Caco-2 (cell line): ENCODE measurements at places on chromosomes 13 and 19. TPM values are rescaled to one million over a fixed set of nuclear protein-coding genes. Genes with fewer than 3 reads are reported as not detected.

DNA sequence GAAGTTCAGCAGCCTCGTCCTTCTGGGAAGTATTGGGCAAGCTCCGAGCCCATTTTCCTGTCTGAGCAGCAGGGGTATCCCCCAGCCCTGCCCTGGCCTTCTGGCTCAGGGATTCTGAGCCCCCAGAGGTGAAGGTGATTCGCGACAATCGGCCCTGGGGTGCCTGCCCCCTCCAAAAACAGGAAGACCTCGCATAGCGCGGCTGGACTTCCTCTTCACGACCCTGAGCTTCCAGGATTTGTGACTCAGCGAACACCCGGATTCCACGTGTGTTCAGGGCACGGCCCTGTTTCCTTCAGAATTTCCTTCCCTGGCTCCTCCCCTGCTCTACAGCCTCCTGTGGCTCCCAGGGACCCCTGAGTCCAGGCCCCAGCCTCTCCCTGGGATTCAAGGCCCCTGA, at the start of gene SEMA6B:
TSS of gene SEMA6B (minus strand) at position 116 of the 400 bp plus-strand sequence. CDS start 1,227 bp downstream, outside the sequence.
- H3K27me3 ChIP-seq, result no peaks in the 10 kb centered on the region
- DNase-seq, result no peak
- peaks cover 11% of the 10 kb centered on the region; the same call in 1 of the 2 replicates for H3K4me1 ChIP-seq
- no peaks in the 10 kb centered on the region for H3K36me3 ChIP-seq
- H3K27ac ChIP-seq, result no peak within 1 kb of the TSS

DNA sequence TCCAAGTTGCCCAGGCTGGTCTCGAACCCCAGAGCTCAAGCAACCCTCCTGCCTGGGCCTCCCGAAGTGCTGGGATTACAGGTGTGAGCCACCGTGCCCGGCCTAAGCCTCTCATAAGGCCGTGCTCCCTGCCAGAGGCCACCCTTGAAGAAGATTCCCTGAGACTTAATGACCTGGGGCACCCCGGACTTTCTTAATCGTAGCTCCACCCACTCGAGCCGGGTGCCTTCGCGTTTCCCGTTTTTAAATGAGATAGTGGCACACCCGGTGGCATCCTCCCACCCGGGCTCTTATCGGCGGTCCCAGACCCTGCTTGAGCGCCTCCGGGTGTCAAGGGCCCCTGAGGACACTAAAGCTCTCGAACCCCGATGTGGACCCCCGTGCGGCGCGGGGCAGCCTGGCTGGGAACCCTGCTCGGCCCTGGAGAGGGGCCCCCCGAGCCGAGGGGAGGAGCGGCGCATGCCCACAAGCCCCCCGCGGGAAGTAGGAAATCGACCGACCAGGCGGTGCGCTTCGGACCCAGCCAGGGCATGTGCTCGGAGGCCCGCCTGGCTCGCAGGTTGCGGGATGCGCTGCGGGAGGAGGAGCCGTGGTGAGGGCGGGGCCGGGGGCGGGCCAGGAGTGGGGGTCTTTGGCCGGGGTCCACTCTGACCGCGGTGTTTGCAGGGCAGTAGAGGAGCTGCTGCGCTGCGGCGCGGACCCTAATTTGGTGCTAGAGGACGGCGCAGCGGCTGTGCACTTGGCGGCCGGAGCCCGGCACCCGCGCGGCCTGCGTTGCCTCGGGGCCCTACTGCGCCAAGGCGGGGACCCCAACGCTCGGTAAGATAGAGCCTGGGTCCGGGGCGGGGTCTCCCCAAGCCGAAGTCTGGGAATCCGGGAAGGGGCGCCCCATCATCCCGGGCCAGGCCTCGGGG, at the start of gene ANKLE1:
TSS of gene ANKLE1 (plus strand) at position 511 of the 914 bp plus-strand sequence. CDS start at position 531, 20 bp downstream.
- H3K36me3 ChIP-seq, result no peaks in the 10 kb centered on the region; the same call in 1 of the 2 replicates
- peak within 1 kb of the TSS; percentile 79 for H3K27ac ChIP-seq
- no peaks in the 10 kb centered on the region for H3K27me3 ChIP-seq

Gene JAK3
- total RNA-seq, result not detected in 2 replicates

GRCh38 chr13:45870232-45870631, 18.7 kb upstream of the SIAH3 start:
- no peaks in the 10 kb centered on the region; the same call in 1 of the 2 replicates for H3K27me3 ChIP-seq
- no peaks in the 10 kb centered on the region for H3K36me3 ChIP-seq
- DNase-seq, result no peak
- H3K4me1 ChIP-seq, result no peaks in the 10 kb centered on the region; the same call in 1 of the 2 replicates

Gene NCR1
- total RNA-seq, result 0.91 and 1.1 TPM in 2 replicates

- H3K27me3 ChIP-seq, result no peaks in the 10 kb centered on the region
- H3K27ac ChIP-seq, result no peak overlapping the region
- H3K4me3 ChIP-seq, result no peak overlapping the region
These were observed 6.9 kb downstream of the PIBF1 start for GRCh38 chr13:72788831-72789230.

- peaks cover 5% of the 10 kb centered on the region; the same call in 1 of the 2 replicates for H3K4me1 ChIP-seq
- no peak overlapping the region for H3K4me3 ChIP-seq
- H3K27me3 ChIP-seq, result no peaks in the 10 kb centered on the region
These were observed 72.2 kb downstream of the KCTD15 start for GRCh38 chr19:33868788-33869412.

Gene ZNF99
- not detected in 2 replicates for total RNA-seq

DNA sequence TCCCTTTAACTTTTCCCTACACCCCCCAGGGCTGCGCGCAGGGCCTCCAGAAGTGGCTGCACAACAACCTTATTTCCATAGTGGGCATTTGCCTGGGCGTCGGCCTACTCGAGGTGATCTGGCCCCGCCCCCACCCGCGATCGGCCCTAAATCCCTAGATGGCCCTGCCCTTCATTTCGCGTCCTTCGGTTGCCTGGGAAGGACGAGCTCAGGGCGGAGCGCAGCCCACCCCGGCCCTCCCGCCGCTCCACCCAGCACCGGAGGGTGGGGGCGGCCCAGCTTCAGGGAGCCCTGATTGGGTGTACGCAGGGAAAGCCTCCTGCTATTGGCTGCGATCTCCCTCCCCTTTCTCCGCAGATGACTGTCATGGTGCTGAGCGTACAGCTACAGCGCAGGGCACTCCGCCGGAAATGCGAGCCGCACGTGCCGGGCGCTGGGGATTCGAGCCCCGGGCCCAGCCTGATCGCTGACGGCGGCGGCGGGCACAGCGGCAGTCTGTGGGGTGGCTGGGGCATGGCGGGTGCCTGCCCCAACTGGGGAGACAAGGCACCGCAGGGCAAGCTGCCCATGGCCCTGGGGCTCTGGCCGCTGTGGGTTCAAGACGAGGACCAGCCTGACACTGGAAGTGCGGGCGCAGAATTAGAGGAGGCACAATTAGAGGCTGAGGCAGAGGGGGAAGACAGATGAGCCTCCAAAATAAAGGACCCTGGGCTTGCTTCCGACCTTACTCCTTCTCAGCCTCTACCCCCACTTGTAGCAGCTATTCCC, 4.3 kb downstream of the CD37 start:
- no peaks in the 10 kb centered on the region for H3K36me3 ChIP-seq
- DNase-seq, result peak; percentile 95
- H3K27me3 ChIP-seq, result no peaks in the 10 kb centered on the region
- H3K4me3 ChIP-seq, result peak overlapping the region; percentile 34
- H3K27ac ChIP-seq, result peak overlapping the region; percentile 56

GRCh38 chr13:27279506-27279905, 8.9 kb downstream of the RASL11A start:
- no peaks in the 10 kb centered on the region for H3K27me3 ChIP-seq
- no peaks in the 10 kb centered on the region for H3K4me1 ChIP-seq
- no peak overlapping the region for H3K4me3 ChIP-seq
- no peaks in the 10 kb centered on the region for H3K36me3 ChIP-seq
- H3K27ac ChIP-seq, result no peak overlapping the region

DNA sequence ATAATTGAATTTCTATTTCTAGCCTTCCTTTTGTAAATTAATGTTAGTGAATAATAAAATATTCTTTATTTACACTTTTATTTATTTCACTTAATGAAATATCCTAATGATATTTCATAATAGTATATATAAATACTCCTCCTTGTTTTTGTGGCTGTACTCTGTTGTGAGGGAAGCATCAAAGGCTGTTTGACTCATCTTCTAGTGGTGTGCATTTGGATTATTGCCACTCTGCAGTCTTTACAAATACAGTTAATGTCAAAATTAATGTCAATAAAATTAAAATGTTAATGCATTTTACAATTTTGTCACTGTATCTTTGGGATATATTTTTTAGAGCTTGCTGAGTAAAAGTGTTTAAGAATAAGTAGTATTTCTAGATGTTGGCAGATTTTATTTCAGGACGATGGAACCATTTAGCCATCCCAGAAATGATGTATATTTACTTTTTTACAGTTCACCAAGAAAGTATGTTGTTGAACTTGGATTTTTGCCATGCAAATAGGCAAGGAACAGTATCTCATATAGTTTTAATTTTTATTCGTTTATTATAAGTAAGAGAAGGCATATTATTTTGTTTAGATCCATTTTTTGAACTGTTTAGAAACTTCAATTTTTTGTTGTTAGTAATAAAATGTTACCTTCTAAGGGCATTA, 281.2 kb upstream of the SLITRK6 start:
- no peaks in the 10 kb centered on the region for H3K36me3 ChIP-seq
- no peaks in the 10 kb centered on the region for H3K27me3 ChIP-seq
- DNase-seq, result no peak
- H3K4me1 ChIP-seq, result no peaks in the 10 kb centered on the region
- H3K4me3 ChIP-seq, result no peak overlapping the region
- H3K27ac ChIP-seq, result no peak overlapping the region

DNA sequence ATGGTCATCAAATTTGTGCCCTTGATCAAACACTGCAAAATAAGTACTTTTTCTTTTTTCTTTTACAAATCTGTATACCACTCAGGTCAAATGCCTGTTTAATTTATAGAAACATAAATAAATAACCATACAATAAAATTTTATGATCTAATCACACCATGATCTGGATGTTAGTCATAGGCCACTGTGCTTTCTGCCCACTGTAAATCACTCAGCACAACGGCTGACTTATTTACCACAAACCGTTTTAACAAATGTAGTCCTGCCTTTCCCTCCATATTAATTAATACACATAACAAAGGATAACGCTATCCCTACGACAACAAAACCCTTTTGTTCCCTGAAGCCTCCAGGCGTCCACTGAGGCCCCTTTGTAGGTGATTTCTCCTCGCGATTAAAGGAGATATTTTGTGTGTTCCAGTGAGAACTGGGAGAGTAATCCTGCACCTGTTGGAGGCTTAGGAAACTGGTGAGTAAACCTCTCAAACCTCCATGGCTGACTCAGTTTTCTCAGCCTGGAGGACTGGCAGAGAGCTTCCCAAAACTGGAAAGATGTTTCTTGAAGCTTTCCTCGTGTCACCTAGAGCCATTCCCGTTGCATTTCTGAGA, 477.1 kb upstream of the SGCG start:
- no peaks in the 10 kb centered on the region for H3K36me3 ChIP-seq
- DNase-seq, result no peak
- no peak overlapping the region for H3K27ac ChIP-seq
- no peaks in the 10 kb centered on the region for H3K4me1 ChIP-seq
- no peak overlapping the region for H3K4me3 ChIP-seq

GRCh38 chr19:47352095-47352494, 3.0 kb downstream of the DHX34 start:
- no peaks in the 10 kb centered on the region for H3K27me3 ChIP-seq
- no peak for DNase-seq
- peaks cover 4% of the 10 kb centered on the region for H3K36me3 ChIP-seq
- H3K4me3 ChIP-seq, result no peak overlapping the region
- no peak overlapping the region for H3K27ac ChIP-seq

DNA sequence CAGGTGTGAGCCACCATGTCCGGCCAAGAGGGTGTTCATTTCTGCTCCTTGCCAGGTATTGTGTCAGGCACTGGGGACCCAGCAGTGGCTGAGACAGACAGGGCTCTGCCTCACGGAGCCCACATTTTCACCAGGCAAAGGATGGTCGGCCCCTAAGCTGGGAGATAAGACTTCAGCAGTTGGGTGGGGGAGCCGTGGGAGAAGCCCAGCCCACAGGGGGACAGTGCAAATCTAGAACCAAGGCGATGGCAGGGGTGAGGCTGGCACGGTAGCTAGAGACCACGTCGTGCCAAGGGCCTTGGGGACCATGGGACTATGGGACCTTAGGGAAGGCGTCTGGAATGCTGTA, 8.3 kb downstream of the LSR start:
- H3K4me3 ChIP-seq, result no peak overlapping the region
- no peak overlapping the region for H3K27ac ChIP-seq
- H3K36me3 ChIP-seq, result peaks cover 12% of the 10 kb centered on the region
- no peaks in the 10 kb centered on the region for H3K4me1 ChIP-seq

GRCh38 chr13:68190818-68191217, 960.7 kb upstream of the PCDH9 start:
- peak; percentile 37 for DNase-seq
- H3K27ac ChIP-seq, result no peak overlapping the region
- no peaks in the 10 kb centered on the region for H3K4me1 ChIP-seq
- H3K27me3 ChIP-seq, result no peaks in the 10 kb centered on the region

Gene C3
- total RNA-seq, result 19.3 and 21.7 TPM in 2 replicates

DNA sequence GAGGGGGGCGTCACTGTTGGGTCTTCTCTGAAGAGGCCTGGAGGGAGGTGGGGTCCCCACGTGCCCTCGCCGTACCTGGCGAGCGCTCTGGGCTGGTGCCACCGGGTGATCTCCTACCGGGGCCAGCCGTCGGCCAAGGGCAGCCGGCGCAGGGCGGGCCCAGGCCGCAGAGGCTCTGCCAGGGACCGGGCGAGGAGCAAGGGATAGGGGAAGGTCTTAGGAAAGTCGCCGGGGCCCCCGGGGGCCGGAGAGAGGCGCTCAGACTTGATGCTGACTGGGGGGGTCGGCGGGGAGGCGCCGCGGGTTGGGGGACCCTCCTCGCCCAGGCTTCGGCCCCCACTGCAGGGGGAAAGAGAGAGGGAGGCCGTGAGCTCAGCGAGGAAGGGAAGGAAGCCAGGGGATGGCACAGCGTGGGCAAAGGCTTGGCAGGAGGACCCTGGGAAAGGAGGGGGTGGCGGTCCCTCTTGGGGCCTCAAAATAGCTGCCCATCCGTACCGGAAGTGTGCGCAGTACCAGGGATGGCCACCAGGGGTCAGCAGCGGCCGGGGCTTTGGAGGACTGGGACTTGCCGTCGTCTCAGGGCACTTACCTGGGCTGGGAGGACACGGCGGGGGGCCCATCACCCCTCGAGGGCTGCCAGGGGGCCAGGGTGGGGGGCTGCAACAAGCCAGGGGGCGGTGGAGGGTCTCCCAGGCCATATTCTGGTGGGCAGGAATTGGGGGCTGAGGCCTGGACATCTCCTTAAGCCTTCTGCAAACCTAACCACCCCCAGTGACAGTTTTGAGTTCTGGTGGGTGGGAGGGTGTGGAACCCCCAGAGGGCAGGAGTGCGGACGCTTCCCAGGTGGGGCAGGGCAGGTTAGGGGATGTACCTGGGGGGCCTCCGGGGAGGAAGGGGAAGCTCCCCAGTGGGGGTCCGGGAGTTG, 7.7 kb upstream of the TMEM161A start:
- H3K27me3 ChIP-seq, result no peaks in the 10 kb centered on the region
- peak; percentile 75 for DNase-seq
- H3K36me3 ChIP-seq, result no peaks in the 10 kb centered on the region

GRCh38 chr13:34748596-34748995, 193.5 kb upstream of the NBEA start:
- H3K4me3 ChIP-seq, result no peak overlapping the region
- no peaks in the 10 kb centered on the region for H3K27me3 ChIP-seq
- no peak overlapping the region for H3K27ac ChIP-seq
- H3K36me3 ChIP-seq, result no peaks in the 10 kb centered on the region
- no peaks in the 10 kb centered on the region for H3K4me1 ChIP-seq
- no peak for DNase-seq

- no peak overlapping the region for H3K27ac ChIP-seq
- H3K36me3 ChIP-seq, result no peaks in the 10 kb centered on the region
- H3K4me1 ChIP-seq, result no peaks in the 10 kb centered on the region
- DNase-seq, result no peak
- no peaks in the 10 kb centered on the region for H3K27me3 ChIP-seq
These were observed 280.6 kb downstream of the MTUS2 start for GRCh38 chr13:29100758-29101157.

Gene ZNF665
- total RNA-seq, result 0.39 and 0.73 TPM in 2 replicates
